ENCODE measurements at places on chromosomes 11 and 22.

GRCh38 chr11:9193316-9193715 lies 71.8 kb downstream of the DENND5A start:
- DNase-seq = no peak

DNA sequence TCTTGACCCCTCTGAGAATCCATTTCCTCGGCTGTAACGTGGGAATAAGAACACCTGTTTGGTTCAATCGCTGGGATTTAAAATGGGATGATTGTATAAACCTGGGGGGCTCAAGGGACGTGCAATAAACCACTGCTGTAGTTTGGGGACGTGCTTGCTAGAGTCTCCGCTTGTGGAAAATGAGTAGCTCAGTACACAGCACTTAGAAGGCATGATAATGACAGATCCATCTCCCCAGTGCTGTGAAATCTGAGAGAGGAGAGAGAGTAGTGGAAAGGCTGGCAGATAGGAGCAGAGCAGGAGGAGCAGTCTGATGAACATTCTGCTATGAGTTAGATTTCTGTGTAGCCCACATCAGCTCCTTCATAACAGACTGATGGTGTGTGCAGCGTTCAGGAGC lies 256.5 kb downstream of the MN1 start:
- no peak for DNase-seq

DNA sequence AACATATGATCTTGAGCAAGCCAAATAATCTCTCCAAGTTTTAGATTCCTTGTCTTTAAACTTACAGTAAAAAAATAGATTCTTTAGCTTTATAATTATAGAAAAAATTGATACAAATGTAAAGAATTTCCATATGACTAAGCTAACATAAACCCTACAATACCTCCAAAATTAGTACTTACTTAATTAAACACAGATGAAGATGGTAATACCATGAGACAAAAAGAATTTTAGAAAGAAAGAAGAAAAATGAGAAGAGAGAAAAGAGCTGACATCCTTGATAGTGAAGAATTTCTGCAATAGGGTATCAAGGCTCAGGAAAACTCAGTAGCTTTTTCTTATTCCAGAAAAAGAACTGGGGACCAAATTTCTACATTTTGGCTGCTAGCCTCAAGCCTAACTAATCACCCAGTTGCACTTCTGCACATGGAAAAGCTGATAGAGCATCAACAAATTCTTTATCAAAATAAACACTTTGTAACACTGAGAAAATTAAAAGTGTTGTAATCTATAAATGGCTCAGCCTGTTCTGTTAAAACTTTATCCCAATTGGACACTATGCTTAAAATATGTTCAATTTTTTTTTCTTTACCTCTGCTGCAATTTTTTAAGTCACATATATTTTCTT lies 24.7 kb upstream of the SOX6 start:
- no peak for DNase-seq

DNA sequence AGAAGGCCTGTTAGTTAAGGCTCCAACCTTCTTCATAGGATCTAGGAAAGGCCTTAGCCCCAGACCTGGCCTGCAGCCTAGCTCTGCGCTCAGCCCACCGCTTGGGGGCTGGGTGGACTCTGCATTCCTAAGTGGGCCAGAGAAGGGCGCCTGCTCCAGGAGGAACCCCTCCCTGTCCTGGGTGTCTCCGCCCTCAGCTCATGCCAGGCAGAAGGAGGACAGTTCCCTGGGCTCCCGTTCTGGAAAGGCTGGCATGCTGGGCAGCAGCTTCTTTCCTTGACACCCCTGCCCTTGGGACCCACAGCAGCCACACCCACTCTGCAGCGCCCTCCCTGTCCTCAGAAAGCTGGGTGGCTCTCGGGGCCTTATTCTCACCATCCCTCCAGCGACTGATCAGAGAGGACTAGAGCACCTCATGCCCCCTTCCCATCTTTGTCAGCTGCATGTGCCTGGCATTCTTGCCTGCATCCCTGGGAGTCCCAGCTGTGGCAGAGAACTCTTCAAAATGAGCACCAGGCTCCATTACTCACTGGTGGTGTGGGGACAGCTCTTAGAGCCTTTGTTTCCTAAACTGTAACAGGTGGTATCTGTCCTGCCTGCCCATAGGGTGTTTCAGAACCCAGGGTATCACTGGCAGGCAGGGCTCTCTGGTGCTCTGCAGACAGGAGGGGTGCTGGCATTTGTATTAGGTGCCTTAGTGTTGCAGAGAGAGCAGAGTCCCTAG lies 20.3 kb upstream of the MYRF start:
- DNase-seq = peak; percentile 50

- DNase-seq = no peak
These were observed 156.8 kb upstream of the CARD18 start for GRCh38 chr11:105296386-105296785.

GRCh38 chr11:93497596-93497995 lies 45.6 kb downstream of the SMCO4 start:
- DNase-seq = no peak

DNA sequence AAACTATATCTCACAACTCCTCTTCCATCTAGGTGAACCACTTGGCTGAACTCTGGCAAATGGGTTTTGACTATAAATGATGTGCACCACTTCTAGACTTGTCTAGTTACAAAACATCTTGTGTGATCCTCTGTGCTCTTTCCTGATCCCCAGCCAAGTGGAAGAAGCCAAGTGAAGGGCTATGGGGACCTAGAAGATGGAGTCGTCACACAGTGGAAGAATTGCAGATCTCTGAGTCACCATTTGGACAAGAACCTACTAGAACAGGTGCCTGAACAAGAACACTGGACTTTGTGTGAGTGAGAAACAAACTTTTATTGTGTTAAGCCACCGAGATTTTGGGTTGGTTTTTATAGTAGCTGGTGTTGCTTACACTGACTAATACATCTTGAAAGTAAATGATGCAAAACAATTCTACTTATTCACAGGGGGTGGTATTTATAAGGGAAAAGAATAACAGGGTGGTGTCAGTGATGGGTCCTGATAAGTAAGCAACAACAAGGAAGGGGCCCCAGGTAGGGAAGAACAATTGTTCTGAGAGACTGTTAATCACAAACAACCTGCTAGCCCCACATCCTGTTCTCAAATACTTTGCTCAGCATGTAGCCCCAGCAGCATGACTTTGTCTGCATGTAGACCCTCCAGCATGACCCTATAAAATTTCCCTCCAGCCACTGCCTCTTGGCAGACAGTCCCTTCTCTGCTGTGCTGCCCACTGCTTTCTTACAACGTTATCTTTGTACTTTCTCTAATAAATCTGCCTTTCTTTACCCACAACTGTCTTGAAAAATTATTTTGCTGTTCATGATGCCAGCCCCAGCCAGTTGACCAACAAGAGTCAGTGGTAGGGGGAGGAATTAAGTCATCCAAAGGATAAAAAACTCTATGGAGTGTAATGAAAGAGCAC lies 280.7 kb upstream of the PLET1 start:
- no peak for DNase-seq

- no peak for DNase-seq
These were observed 32.9 kb downstream of the USP35 start for GRCh38 chr11:78221396-78222315.

GRCh38 chr11:113256431-113257202 lies 57.8 kb upstream of the TTC12 start:
- peak; percentile 66 for DNase-seq

GRCh38 chr11:118658429-118659313 lies 20.8 kb downstream of the TREH start:
- peak; percentile 52 for DNase-seq

DNA sequence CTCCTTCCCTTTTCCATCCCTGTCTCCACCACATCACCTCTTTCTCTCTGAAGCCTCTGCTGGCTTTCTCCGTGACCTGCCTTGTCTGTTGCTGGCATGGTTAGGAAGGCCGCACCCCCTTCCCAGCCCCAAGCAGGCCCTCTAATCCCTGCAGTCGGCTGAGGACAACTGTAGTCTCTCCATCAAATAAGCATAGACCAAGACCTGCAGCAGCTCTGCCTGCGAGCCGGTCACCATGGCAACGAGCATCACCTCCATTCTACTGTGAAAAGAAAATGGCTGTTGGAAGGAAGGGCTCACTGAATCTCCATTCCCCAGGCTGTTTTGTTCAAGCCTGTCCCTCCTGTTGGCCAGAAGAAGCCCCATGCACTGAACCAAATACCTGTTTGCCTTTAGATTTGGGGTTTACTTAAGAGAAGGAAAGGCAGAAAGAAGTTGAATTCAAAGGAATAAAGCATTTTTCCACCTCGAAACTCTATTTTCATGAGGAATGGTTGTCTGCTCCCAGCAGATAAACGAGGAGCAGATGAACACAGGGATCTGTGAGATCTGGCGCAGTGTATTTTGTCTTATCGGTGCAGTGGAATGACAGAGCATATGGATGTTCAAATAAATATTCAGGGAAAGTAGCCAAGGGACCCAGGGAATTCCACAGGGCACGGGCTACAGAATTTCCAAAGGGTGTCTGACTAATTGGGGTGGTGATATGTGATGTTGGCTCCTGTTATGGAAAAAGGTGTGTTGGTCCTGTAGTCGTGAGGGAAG lies 113.1 kb upstream of the TTC12 start:
- no peak for DNase-seq

DNA sequence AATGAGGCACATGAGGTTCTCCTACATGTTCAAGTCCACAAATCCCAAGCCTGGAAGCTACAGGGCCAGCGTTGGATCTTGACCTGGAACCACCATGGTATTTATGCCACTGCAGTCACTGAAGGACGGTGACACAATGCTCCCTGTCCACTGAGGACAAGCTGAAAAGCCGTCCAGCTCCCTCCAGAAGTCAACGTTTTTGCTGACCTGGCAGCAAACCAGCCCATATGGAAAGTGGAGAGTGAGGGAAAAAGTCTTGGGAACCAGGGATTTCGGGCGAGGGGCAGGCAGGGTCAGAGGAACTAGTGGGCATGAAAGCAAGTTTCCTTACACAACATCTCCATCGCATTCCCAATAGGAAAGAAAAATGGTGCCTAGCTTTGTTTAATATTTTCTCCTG lies 33.3 kb downstream of the OPCML start:
- no peak for DNase-seq

DNA sequence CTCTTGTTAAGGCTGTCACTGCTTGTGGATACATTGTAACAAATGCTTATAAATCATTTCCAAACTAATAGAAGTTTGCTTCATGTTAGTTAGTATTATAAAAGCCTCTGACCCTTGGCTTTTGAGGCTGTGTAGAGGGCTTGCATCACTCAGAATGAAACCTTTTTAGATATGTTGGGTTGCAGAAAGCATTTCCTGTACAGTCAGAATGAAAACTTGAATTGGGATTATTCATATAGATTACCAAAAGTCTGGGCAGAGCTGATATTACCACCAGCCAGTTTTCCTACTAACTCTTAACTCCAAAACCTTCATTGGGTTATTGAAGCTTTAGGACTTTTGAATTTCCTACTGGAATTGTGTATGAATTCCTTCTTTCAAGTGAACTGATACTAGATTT lies 12.0 kb downstream of the KMT2A start:
- DNase-seq = no peak

GRCh38 chr11:66368484-66368883 lies 3.1 kb downstream of the SLC29A2 start:
- no peak for DNase-seq

- no peak for DNase-seq
These were observed 55.6 kb downstream of the SPECC1L start for GRCh38 chr22:24326266-24326665.

- DNase-seq = no peak
These were observed 25.2 kb downstream of the DCPS start for GRCh38 chr11:126328938-126329643.

- no peak for DNase-seq
These were observed 511.2 kb downstream of the BUD13 start for GRCh38 chr11:116261606-116262005.

GRCh38 chr11:69335781-69336405 lies 41.9 kb downstream of the MYEOV start:
- no peak for DNase-seq

DNA sequence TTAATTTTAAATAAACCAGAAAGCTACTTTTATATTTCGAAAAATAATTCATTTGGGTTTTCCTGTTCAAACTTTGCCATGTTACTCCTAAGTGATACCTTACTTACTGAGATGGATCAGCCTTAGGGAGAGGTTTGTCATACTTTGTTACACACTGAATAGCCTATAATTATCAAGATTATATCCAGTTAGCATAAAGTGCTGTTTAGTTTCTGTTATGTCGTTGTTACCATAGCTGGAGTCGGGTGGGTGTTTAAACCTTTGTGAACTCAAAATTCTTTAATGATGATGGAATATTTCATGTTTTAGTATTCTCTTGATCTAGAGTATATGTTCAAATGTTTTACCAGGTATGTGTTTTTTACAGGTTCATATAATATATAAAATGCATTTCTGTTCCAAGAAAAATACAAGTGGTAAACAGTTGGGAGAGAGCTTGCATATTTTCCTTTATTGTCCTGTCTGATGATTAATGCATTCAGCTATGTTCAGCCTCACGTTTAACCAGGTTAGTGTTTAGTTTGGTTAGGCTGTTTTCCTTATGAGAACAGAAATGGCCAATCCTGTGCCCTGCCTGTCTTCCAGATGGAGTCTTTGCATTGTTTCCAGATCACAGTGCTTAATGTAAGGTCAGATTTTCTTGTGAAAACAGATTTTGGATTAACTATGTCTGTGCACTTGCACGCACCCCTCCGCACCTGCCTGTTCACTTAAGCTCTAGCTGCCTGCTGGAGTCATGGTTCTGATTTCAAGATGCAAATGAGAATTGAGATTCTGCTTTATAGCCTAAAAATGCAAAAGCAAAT lies 105.6 kb downstream of the ATXN10 start:
- DNase-seq = no peak

GRCh38 chr11:65572356-65573051 lies at the start of gene FAM89B:
Gene FAM89B (plus strand): TSS chr11:65572538. CDS start chr11:65572670, 132 bp downstream.
- peak; percentile 69 for DNase-seq

DNA sequence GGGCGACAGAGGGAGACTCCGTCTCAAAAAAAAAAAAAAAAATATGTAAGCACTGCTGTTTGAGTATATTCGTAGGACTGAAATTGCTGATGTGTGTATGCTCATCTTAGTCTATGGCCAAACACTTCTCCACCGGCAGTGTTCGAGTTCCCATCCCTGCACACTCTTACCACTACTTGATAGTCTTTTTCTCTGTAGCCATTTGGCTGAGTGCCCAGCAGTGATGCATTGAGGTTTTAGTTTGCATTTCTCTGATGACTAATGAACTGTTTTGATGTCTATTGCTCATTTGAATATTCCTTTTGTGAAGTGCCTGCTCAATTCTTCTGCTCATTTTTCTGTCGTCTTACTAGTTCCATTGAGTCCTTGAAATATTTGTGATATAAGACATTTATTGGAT lies 1.9 kb downstream of the TIRAP start:
- no peak for DNase-seq

DNA sequence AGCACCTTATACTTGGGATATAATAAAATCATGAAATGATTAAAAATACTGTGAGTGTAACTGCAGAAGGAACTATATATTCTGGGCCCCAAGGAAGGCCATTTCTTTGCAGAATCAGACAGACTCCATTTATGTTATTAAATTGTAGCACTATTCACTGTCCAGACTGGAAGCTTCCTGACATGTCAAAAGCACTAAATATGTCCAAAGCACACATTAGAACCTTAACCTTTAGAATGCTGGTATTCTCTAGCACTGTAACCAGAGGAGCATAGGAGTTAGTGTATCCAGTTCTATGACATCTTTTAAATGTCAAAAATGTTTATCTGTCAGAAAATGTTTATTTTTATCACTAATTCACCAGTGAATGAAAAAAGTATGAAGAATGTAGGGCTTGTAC lies 246.9 kb downstream of the CADM1 start:
- DNase-seq = no peak
